KBM-7 (cell line): ENCODE measurements at places on chromosomes 2 and 18.

DNA sequence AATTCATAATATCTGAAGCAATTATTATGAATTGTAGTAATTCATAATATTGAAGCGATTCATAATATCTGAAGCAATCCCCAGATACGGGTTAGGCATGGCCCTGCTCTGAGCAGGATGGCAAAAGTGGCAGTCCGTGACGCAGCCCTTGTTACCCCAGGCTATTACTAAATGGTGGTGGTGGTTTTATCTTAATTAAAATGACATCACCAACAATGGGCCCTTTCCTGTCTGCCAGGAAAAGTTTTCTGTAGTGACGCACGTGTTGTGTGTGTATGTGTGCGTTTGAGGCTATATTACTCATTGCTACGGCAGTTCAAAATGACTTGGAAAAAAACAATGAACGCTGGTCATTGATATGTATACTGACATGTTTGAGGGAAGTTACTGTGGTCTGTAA, 10.6 kb upstream of the MOCOS start:
- DNase-seq = no peak

GRCh38 chr2:164755952-164756351, 85.7 kb downstream of the COBLL1 start:
- DNase-seq = no peak

- no peak for DNase-seq
Measured at GRCh38 chr2:167595839-167596471, 651.4 kb downstream of the STK39 start.

DNA sequence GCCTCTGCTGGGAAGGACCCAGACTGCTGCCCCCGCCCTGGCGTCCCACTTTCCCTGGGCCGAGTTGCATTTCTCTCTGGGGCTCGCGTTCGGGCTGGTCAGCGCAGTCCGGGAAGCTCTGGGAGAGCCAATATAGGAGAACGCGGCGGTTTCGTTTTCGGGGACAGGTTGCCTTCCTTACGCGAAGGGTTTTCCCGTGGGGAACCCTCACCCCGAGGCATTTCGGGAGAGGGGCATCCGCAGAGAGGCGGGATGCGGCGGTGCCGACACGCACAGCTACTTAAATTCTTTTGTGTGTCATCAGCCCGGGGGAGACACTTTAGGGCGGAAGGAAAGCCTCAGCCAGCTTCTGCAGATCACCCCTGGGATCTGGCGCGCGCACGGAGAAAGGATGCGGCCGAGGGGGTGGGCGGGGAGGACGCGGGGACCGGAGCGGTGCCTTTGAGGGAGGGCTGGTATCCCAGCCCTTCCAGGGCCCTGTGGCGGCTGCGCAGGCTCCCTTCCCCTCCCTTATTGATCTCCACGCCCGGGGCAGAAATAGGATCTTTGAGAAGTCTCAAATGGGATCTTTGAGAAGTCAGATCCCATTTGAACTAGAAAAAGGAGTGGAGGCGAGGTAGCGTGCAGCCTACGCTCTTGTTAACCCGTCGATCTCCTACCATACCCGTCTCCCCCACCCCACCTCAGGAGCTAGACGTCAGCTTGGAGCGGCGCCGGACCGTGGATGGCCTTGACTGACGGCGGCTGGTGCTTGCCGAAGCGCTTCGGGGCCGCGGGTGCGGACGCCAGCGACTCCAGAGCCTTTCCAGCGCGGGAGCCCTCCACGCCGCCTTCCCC, 1.2 kb downstream of the GATA6 start:
- DNase-seq = peak; percentile 39

GRCh38 chr2:10864861-10865636, 46.7 kb upstream of the KCNF1 start:
- DNase-seq = no peak

DNA sequence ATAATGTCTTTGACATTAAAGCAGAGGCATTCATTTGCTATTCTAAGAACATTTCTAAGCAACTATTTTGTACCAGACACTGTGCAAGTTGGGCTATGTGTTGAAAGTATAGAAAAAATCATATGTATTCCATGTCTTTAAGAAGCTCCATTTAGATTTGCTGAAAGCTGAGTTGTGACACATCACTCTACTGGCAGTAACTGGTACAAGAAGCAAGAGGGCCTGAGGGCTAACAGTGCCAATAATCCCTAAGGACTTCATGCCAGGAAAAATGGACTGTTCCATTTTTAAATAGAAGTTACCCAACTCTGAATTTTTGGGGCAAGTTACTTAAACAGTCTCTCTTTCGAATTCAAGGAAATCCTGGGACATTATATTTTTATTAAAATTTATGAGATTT, 178.7 kb downstream of the SRBD1 start:
- DNase-seq = no peak

DNA sequence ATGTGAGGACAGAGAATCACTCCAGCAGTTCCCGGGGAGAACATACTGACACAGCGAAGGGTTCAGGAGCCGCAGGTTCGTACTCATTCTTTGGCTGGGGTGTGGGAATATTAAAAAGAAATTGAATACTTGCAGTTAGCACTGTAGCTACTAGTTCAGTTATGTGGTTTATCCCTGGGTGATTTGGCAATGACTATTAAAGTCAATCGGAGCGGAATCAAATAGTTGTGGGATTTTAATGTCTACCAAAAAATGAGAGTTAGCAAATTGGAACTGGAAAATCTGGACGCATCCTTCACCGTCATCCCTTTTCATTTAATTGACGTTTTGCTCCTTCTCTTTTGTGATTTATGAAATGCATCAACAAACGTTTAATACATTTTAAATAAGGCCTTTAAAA, 50.8 kb downstream of the GBX2 start:
- DNase-seq = no peak
